ENCODE measurements at places on chromosomes 5 and 9. TPM values are rescaled to one million over a fixed set of nuclear protein-coding genes. Genes with fewer than 3 reads are reported as not detected.

DNA sequence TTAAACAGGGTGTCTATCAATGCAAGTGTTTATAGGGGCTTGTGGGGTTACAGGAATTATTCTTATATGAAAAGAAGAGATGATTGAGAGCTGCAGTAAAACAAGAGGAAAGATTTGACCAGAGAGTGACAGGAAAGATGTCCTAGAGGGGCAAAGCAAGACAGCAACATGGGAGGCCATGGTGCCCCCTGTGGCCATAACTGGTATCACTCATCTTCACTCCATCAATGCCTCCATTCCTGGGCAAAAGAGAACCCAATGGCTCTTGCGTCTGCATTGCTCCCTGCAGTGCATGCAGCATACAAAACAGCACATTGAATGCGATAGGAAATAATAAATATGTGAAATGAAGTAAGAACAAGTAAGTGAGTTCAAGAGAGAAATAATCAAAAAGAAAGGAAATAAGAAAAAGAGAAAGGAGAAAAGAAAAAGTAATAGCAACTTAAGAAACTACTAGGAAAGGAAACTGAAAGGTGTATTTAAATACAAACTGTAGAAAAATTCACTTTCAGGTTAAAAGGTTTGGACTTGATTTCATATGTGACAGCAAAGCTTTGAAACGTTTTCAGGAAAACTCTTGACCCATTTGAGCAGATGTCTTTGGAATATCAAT, 206.6 kb downstream of the SEMA5A start:
- no peak for DNase-seq

GRCh38 chr9:249025-249424, 34.4 kb downstream of the DOCK8 start:
- DNase-seq = no peak

DNA sequence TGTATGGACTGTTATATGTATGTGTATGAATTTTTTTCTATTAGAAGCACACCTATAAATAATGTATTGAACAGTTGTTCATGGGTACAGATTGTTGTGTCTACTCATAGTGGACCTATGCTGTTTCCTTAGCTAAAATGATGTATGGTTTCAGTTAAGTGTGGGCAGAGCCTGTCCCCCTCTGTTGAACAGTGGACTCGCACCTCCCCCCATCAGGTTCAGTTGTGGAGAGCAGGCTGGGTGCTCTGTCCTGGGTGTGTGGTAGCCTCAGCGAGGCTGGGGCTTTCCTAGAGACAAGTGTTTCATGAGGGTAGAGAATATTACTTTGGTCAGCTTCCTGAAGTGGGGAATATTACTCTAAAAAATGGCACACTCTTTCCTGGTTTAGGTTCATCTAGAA, 47.4 kb upstream of the LRRTM2 start:
- DNase-seq = no peak

- DNase-seq = no peak
Observed at GRCh38 chr5:6830643-6831239, 117.5 kb downstream of the TENT4A start.

DNA sequence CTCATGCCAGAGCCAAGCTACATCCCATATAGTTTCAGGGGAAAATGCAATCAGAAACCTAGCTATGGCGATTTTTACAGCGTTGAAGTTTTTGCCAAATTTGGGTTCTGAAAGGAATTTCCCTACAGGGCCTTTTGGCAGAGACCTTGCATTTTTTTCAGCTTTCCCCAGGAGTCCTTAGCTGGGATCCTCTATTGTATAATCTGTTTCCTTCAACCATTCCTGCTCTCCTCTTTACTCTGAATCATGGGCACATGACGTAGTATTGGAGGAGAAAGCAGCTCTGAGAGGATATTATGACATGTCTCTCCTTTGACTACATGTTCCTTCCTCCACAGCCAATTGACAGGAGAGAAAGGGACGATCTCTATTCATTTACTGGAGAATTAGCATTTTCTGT, 118.5 kb upstream of the ERCC6L2 start:
- DNase-seq = no peak

- DNase-seq = no peak
Observed at GRCh38 chr9:34809504-34810186, 99.7 kb upstream of the CCL21 start.

DNA sequence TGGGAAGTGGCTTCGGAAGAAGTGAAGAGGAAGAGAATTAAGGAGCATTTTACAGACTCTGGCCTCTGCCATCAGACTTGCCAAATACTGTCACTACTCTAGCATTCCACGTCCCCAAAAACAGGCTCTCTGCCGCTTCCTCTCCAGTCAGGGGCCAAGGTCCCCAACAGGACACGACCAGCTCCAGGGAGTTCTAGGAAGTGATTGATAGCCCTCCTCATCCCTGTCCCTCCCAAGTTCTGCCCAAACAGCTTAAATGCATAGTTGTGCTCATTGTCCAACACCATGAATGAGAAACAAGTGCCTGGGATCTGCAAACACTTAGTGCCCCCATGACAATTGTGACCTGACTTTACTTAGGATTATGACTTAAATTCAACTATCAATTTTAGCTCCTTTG, 96.5 kb downstream of the MED10 start:
- no peak for DNase-seq

GRCh38 chr9:122904466-122904822, 715 bp downstream of the RC3H2 start:
- DNase-seq = no peak

DNA sequence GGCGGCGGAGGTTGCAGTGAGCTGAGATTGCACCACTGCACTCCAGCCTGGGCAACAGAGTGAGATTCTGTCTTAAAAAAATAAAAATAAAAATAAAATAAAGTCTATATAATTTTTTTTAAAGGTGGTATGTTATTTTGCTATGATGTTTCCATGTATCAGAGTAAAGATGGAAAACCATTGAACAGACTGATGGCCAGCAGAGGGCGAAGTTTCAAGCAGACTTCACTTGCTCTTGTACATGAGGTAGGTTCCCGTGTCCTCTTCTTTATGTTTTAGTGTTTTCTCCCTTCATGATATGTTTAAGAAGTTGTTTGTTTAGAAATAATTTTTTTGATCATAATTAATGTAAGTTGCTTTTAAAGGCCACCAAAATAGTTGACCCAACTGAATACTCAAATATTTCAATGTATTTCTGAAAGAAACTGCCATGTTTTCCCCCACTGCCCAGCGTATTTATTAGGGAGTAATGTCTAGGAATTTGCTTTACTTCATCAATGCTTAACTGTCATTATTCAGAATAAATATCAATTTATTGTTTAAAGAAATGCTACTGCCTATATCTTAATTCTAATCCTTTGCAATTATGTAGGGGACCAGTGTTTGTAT, 146.4 kb downstream of the HACD4 start:
- DNase-seq = no peak

DNA sequence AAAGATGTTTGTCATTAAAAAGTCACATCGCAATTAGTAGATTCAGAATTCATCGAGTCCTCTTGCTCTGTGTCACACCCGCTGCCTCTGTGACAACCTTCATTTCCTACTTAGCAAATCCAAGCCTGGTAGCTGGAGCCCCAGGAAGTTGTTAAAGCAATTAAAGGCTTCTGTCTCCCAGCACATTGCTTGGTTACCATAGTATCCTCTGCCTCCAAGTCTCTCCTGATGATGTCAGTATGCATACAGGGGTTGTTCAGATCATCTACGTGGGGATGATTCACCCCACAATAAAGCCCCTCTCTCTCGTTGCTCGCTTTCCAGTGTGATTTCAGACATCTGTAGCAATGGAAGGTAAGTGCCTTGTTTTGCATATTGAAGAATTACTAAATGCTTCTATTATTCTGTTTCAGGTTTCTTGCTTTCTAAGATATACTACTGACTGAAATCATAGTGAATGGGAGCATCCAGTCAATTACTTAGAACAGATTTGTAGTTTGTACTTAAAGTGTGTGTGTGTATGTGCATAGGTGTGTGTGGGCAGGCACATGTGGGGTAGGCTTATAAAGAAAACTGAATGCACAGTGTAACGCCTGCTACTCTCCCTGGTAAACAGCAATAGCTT, 52.9 kb downstream of the PAM start:
- no peak for DNase-seq

- DNase-seq = no peak
Observed at GRCh38 chr5:72167257-72167656, 60.0 kb downstream of the MAP1B start.

- no peak for DNase-seq
Observed at GRCh38 chr9:131442351-131442750, 48.5 kb downstream of the PRRC2B start.

DNA sequence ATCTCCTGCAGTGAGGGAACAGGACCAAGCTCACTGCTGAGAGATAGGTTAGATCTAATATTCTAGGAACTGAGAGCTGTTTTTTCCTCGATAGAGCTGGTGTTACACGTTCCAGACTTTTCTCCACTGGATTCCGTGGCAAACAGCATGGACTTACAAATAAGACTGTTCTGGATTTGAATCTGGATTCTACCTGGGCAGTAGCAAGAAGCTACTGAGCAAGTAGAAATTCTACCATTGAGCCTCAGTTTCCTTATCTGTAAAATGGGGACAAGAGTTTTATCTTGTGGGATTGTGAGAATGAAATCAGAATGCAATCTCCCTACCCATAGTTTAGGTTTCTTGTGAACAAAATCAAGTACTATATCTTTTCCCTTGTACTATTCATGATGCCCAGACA, 238.7 kb upstream of the TRIM32 start:
- no peak for DNase-seq

DNA sequence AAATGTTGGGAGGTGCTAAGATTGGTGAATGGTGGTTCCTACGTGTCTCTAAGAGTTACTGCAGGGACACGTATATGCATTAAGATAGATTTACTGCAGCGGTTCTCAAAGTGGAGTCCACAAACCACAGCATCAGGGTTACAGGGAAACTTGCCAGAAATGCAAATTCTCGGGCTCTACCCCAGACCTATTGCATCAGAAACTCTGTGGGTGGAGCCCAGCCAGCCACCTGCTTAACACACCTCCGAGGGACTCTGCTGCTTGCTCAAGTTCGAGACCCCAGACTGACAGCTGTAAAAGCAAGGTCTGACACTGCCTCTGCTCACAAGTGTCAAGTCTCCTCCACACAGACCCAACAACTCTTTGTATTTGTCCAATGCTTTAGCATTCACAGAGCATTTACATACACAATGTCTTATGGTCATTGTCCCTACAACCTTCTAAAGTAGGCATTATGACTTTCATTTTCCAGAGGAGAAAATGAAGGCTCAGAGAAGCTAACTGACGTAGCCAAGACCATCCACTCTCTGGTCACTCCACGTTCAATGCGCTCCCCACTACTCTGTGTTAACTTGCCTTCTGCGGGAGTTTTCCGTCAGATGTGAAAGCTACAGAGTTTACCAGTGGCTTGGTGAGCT, 48.8 kb downstream of the HSD17B3 start:
- DNase-seq = no peak

- DNase-seq = no peak
Observed at GRCh38 chr5:171825051-171825450, 39.4 kb downstream of the SMIM23 start.

DNA sequence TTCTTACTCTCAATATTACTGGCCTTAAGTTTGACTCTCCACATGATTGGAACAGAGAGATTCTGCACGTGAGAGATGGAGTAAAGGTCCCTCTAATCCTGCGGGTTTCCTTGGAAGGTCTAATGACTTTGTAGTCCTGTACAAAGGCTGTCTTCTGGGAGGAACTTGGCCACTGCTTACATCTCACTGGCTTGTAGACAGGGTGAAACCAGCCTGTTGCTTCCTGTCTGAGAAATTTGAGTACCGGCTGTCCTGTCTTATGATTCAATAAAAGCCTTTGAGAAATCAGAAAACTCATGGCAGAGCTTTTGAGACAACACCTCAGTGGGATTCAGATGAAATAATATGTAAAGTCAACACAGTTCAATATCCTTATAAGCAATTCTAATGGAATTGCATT, 43.0 kb downstream of the IL31RA start:
- no peak for DNase-seq

- DNase-seq = no peak
Observed at GRCh38 chr5:170137694-170138214, 32.1 kb downstream of the FOXI1 start.

- DNase-seq = no peak
Observed at GRCh38 chr9:131337131-131337848, 47.8 kb downstream of the PLPP7 start.

FBP1 gene
- 0.80 TPM for total RNA-seq

CARTPT gene
- total RNA-seq = not detected

LURAP1L gene
- total RNA-seq = not detected

GPX8 gene
- not detected for total RNA-seq

FBLL1 gene
- total RNA-seq = not detected

AK3 gene
- 14.5 TPM for total RNA-seq

SNCB gene
- total RNA-seq = not detected

HTR4 gene
- not detected for total RNA-seq

Measured in activated B cell treated with CpG ODN at 0.5 μM for 24 hours (primary cell).